Activated CD4-positive, CD25-positive, alpha-beta regulatory T cell (primary cell): ENCODE measurements at places on chromosomes 6 and 20.

GRCh38 chr6:88371480-88371879, 205.3 kb upstream of the CNR1 start:
- no peak for DNase-seq

DNA sequence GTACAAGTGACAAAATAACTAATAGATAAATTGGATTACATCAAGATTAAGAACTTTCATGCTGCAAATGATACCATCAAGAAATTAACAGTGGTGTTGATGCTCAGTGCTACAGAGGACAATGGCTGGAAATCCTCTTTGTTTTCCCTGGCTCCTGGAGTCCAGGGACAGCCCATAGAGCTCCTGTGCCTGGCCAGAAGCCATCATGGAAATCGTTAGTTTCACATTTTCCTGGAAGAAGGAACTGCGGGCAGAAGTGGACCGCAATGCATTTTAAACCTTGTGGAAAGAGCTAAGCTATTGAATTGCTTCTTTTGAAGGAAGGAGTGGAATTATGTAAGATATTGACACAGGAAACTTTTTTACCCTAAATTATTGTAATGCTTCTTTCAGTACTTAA, 276.0 kb downstream of the GJA1 start:
- no peak for DNase-seq

DNA sequence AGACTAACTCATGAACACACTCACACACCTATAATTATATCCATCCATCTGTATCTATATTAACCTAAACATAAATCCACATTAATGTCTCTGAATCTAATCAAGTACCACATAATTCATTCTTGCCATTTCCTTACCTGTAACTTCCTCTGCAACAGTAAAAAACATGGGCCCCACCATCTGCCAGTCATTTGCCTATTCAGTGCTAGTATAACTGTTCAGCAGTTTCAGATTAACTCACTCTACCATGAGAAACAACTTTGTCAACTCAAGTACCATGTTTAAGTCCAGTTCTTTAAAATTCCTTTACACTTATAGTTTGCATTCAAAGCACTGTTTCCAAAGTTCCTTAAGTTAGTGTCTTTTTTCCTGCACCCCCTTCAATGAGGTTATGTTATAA, 68.8 kb downstream of the LAMP5 start:
- no peak for DNase-seq

GRCh38 chr20:62220666-62221568, 839 bp upstream of the HRH3 start:
- DNase-seq = no peak

- no peak for DNase-seq
Observed at GRCh38 chr20:31355981-31356380, 12.4 kb upstream of the DEFB118 start.

DNA sequence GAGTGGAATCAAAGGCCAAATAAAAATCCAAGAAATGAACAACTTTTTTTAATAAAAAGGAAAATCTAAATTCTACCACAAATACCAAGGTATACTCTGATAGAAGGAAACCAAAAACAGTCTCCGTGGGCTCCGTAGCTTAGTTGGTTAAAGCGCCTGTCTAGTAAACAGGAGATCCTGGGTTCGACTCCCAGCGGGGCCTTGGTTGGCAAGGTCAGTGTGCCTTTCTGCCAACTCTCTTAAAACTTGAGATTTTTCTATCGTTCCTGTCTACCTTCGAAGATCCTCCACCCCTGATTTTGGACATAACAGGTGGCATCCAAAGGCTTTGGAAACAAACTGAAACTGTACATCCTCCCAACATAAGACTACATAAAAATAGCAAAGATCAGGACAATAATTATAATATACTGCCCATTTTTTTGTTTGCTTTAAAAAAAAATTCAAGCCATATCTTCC, 197.9 kb downstream of the TRIM27 start:
- DNase-seq = no peak

- no peak for DNase-seq
Observed at GRCh38 chr6:52495922-52496321, 75.8 kb downstream of the EFHC1 start.

- DNase-seq = no peak
Observed at GRCh38 chr20:44601236-44601671, 18.9 kb downstream of the PKIG start.

GRCh38 chr6:96907498-96907897, 9.8 kb upstream of the NDUFAF4 start:
- DNase-seq = no peak

DNA sequence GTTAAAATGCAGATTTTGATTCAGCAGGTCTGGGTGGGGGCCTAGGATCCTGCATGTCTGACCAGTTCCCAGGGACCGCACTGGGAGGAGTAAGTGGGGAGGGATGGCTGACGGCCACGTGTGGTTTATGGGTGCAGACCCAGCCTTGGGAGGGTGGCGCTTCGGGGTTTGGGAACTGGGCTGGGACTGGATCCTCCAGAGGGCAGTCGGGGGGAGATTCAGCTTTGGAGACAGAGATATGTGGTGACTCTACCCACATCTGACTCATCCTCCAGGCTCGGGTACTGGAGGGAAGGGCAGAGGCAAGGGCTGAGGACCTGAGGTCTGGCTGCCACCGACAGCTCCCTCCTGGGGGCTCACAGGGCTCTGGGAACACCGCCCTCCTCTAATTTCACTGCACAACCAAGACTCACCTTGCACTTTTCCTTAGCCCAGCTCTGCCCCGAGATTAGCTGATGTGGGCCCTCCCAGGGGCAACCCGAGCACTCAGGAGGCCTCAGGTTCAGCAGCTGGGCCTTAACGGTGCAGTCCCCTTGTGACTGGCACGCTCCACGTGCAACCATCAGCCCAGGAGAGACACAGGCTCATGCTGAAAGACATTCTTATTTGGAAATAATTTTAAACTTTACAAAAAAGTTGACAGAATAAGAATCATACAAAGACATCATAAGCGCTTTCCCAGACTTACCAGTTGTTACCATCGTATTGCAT, 172.8 kb upstream of the PMEPA1 start:
- DNase-seq = no peak

DNA sequence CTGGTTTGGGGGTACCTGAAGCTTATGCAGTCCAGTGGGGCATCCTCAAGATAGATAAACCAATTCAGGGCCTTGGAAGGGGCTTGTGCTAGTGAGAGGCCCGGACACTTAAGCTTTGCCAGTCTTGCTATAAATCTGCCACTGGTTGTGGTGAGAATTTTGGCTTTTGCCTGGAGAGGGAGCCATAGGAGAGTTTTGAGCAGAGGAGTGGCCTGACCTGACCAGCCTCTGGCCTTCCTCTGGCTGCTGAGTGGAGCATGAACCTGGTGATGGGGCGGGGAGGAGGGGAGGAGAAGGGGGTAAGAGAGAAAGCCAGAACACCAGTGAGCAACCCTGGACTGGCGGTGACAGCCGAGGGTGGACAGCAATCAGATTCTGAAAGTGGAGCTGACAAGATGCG, 7.1 kb downstream of the TMEM74B start:
- DNase-seq = no peak

- DNase-seq = no peak
Observed at GRCh38 chr6:68726992-68727391, 91.9 kb downstream of the ADGRB3 start.
